ENCODE measurements at places on chromosomes 7 and 10.

- DNase-seq, result no peak
These were observed 2.0 kb upstream of the KLF6 start for GRCh38 chr10:3787016-3787400.

DNA sequence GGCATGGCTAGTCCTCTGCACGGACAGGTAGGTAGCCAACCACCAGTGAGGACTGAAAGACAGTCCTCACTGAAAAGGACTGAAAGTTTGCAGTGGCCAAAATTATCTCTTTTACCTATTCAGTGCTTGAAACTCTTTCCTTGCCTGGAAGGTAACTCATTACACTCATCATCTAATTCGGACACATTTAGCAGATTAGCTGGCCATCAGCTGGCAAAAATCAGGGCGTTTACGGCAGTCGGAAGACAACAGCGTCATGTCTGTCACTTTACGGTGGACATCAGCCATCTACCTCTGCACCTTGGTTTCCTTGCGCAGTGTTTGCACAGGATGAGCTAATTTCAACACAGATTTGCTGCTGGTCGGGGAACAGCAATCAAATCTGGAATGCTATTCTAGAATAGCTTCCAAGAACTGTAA, 740 bp downstream of the ANXA7 start:
- DNase-seq, result peak; percentile 65

DNA sequence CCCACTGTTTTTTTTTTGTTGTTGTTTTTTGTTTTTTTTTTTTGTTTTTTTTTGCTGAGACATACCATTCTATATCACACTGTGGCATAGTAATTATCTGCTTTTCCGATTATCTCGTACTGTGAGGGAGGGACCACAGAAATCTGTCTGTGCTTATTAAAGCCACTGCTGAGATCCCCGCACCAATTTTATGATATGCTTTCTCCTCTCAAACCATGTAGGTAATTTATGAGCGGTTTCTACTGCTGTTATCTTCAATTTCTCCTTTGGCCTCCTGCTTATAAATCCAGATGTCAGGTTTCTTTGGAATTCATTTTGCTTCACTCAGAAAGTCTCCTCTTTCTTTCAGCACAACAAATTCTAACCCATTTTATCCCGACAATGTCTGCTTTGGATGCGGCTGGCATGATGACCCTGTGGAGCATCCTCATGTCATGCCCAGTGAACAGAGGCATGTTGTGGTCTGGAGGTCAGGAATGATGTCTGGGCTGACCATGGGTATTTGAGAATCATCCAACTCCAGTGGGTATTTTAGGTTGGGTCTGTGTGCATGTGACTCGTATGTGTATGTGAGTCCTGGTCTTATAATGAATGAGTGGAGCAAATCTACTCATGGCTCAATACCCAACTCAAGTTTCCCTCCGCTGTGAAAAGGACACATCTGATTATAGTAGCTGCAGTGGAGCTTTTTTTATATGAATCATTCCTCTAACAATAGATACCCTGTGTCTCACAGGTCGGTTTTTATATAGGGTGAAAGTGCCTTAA, 213.4 kb downstream of the GALNT17 start:
- DNase-seq, result no peak

DNA sequence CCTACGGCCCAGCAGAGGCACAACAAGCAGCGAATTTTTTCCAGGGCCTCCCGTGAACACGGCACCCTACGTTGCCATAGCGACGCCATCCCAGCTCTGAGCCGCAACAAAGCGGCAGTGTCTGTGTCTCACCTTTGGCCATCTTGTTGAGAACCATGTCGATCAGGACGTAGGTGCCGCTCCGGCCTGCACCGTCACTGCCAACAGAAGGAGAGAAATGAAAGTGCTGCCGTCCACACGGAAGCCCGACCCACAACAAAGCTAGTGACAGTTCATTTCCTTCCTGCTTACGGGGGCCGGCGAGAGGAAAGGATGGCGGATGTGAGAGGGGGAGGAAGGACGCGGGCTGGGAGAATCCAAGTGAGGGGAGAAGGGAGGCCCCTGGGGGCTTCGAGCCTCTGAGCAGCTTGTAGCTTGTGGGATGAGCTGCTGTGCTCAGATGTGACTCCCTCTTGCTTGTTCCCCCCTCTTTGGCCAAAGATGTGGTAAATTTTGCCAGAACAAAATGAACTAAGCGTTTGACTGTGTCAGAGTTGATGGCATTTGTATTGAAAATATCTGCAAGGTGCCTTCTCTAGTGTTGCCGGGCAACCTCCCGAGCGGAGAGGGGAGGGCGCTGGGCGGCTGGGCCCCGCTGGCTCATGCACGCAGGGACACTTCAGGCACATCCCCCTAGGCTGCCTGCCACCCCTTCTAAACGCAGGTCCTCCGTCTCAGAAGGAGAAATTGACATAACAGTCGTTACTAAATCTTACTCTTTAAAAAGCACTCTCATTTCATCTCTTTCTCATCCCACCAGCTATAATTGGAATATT, 232.2 kb downstream of the DNAJB6 start:
- peak; percentile 39 for DNase-seq

GRCh38 chr7:120394595-120394994, 121.6 kb downstream of the KCND2 start:
- DNase-seq, result no peak

DNA sequence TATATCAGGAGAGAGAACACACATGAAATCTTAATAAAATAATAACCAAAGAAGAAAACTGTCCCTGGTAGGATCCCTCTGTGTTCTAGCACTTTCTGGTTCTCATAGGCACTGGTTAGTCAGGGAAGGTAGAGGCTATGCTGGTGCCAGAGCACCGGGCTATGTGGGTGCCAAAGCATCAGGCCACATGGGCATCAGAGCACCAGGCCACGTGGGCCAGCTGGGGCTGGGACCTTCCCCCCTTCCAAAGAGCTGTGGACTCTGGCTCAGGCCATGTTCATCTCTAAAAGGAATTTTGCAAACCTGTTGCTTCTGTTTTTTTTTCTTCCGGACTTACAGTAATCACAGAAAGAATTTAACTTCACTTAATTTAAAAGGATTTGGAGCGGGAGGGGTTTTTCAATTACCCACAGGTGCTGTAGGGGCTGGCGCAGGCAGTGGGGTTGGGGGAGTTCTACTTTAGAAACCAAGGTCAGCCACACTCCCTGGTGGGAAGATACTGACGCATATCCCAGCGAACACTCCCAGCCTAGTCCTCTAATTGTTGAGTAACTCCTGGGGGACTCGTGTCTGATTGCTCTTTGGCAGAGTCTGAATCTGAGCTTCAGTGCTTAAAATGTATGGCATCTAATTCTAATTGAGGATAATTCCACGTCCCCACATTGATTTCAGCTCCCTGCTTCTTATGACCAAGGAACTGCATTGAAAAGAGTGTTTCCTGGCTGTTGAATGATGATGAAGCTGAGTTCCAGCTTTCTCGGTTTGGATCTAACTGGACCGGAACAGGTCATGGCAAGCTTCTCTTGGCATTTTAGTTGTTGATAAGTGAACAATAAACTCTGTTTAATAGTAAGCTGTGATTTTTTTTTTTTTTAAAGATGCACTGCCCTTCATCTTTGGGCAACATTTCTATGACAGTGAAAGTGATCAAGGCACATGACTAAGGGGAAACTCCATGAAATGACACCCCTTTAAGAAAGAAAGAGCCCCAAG, 110.7 kb upstream of the FZD8 start:
- DNase-seq, result no peak

DNA sequence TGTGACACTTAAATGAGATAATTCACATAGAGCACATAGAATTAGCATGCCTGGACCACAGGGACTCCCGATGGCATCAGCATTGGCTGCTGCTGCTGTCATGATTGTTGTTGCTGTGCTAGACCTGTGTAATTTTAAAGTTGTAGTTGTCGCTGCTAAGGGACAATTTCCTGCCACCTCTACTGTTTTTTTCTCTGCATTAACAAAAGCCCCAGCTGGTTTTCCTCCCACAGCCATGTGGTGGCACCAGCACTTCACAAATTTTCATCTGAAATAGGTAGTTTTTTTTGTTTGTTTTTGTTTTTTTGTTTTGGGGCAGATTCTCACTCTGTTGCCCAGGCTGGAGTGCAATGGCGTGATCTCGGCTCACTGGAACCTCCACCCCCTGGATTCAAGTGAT, 25.4 kb upstream of the PRXL2A start:
- peak; percentile 58 for DNase-seq

DNA sequence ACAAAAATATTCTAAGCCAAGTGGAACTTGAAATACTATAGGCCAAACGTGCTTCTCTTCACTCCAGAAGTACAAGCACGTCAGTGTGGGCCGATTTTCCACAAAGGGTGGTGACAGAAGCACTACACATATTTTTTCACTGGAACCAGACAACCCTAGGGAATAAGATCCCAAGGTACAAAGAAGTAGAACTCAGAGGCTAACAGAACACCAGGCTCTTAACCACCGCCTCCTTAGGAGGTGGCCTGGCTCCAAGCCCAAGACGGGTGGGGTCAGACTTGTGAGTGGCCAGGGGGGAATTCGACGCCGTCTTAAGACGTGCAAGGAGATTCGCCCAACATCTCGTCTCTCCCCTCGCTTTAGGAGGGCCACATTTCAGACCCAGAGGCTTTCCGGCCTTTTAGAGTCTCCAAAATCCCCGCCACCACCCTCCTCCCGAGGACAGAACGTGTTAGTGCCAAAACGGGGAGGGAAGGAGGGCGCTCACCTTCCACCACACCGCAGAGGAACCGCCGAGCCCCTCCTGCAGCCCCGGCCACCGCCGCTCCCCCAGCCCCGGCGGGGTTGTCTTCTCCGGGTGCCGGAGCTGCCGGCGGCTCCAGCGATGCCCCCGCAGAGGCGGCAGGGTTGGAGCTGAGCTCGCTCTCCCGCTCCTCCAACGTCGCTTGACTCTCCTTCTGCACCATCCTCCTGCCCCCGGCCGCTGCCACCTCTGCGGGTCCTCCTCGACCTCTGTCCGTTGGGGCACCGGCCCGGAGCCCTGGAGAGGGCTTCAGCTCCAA, 716 bp downstream of the OGA start:
- DNase-seq, result peak; percentile 32

GRCh38 chr7:43658718-43659548, 70.4 kb downstream of the COA1 start:
- peak; percentile 55 for DNase-seq

GRCh38 chr10:124106241-124106879, 13.0 kb upstream of the CHST15 start:
- peak; percentile 68 for DNase-seq

DNA sequence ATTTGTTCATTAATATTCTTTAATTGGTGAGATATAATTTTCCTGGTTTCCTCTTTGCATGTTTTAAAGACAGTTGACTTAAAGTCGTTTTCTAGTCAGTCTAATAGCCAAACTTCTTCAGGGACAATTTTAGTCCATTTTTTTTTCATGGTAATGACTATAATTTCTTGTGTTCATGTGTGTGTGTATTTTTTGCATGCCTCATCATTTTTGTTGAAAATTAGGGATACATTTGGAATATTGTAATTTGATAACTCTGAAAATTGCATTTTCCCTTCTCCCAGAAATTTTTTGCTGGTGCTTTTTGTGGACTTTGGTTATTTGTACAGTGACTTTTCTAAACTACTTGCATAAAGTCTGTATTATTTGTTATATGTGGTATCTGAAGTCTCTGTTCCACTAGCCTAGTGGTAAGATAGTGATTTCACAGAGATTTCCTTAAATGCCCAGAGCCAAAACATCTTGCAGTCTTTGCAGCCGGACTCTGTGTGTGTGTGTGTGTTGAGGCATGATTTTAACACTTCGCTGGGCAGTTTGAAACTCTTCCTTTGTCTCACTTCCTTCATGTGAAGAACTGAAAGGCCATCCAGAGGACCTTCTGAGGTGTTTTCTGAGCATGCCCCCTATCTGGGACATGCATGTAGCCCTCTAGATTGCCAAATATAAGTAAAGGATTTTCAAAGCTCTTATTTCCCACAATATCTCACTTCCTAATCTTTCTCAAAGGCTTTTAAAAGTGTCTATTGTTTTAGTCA, 40.9 kb upstream of the ZNF365 start:
- DNase-seq, result no peak

DNA sequence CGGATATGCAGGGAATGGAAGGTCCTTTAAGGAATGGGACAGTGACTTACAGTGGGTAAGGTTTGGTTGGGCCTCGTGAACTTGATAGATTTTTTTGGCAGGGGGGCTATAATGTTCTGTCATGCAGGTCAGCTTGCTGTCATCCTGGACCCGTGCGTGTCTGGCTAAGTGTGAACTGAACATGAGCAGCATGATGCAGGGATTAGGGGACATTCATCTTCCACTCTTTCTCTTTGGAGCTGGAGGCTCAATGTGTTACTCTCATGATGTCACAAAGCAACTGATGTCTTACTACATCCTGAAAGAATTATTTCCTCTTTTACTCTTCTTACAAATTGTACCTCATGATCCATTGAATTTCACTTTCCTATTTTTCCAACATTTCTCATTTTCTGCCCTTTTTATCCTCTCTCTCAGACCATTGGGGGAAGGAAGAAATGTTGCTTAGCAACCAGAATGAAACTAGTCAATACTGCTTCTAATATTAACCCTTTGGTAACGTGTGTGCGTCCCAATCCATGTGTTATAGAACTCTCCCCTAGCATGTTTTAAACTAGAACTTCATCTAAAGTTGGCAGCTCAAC, 549.1 kb downstream of the LRMDA start:
- no peak for DNase-seq

GRCh38 chr7:24718431-24718831, 38.8 kb downstream of the GSDME start:
- DNase-seq, result no peak

- DNase-seq, result no peak
These were observed 33.2 kb upstream of the GIMAP8 start for GRCh38 chr7:150417239-150417638.

GRCh38 chr10:34609287-34609940, 205.7 kb downstream of the PARD3 start:
- DNase-seq, result no peak

DNA sequence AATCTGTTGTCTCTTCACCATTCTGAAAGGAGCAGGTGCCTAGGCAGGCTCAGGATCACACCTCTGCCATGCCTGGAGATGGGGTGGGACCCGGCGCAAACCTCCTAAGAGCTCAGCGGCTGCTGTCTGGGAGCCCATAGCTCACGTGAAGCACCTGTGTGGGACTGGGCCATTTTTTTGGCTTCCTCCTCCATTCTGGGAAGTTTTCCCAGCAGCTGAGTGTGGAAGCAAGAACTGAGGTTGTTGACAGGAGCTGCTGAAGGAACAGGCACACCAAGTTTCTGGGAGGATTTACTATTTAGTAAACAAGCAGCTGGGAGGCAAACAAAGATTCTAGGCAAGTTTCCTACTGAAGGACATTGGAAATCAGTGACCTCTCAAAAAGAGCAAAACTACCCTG, 77.3 kb downstream of the FAM13C start:
- DNase-seq, result no peak

DNA sequence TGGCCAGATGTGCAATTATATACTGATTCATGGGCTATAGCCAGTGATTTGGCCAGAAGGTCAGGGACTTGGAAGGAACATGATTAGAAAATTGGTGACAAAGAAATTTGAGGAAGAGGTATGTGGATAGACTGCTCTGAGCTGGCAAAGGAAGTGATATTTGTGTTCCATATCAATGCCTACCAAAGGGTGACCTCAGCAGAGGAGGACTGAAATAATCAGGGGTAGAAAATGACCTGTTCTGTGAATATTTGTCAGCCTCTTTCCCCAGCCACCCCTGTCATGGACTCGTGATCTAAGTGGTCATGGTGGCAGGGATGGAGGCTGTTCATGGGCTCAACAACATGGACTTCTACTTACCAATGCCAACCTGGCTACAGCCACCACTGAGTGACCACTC, 47.0 kb downstream of the PTPRE start:
- DNase-seq, result no peak

- no peak for DNase-seq
These were observed 12.3 kb upstream of the MYPN start for GRCh38 chr10:68096913-68097516.

GRCh38 chr10:99369126-99369525, 40.0 kb downstream of the CNNM1 start:
- DNase-seq, result no peak

GRCh38 chr10:103062854-103063590, 130.1 kb downstream of the NT5C2 start:
- no peak for DNase-seq

Measured in GM10248 (cell line).